ENCODE measurements at places on chromosomes 4 and X.

DNA sequence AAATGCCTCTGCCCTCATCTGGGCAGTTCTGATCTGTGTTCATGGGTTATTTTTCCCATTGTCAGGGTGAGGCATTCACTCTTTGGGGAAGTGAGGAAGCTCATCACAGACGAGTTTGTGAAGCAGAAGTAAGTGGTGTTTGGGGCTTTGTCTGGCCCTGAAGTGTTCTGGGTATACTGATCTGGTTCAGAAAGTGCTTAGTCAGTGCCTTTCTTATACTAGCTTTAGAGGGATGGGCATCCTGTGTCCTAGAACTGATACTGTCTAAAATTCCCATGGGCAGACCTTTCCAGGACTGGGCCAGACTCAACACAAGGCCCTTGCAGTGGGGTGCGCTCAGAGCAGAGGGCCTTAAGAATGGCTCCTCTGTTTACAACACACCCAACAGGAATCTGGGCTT, 6.4 kb downstream of the TRO start:
- DNase-seq = no peak

DNA sequence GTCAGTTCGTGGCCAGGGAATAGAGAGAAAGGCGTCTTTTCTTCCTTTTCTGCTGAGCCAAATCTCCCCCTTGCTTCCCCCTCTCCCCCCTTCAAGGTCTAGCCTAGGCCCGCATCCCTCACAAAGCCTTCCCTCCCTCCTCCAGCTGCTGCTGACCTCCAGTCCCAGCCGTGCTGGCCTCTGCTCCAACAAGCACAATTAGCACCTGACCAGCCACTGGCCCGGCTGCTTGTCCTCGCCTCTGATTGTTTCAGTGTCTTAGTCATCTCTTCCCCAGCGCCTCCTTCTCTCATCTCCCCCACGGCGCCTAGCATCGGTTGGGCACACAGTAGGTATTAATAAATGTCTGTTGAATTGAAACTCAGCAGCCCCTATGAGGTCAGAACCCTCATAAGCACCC, 4.2 kb downstream of the ELF4 start:
- DNase-seq = no peak

- DNase-seq = no peak
Measured at GRCh38 chr4:138598226-138598625, 356.1 kb upstream of the SLC7A11 start.

- DNase-seq = no peak
Measured at GRCh38 chrX:19955306-19955705, 35.6 kb downstream of the BCLAF3 start.

- peak; percentile 21 for DNase-seq
Measured at GRCh38 chr4:45693746-45694145, 430.1 kb downstream of the GABRG1 start.

DNA sequence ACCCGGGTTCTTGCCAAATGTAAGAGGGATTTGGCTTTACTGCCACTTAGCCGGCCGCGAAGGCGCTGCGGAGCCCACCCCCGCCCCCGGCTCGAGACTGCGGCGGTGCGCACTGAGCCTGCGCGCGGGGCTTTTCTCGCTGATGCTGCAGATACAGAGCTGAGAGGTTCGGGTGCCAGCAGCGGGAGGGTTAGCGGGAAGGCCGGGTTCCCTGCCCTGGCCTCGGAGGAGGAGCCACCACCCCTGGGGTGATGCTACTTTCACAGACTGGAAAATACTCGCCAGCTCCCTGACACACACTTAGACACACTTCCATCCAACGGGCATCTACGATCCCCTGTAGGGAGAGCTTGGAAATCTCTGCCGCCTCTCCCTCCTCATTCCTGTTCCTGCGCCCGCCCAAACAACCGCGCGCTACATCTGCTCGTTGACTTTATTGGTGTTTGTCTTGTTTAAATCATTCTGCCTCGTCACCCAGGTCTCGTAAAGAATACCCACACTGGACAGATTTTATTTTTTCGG, 2.1 kb upstream of the PCDH7 start:
- no peak for DNase-seq

- peak; percentile 98 for DNase-seq
Measured at GRCh38 chr4:86961605-86962295, 26.9 kb downstream of the AFF1 start.

DNA sequence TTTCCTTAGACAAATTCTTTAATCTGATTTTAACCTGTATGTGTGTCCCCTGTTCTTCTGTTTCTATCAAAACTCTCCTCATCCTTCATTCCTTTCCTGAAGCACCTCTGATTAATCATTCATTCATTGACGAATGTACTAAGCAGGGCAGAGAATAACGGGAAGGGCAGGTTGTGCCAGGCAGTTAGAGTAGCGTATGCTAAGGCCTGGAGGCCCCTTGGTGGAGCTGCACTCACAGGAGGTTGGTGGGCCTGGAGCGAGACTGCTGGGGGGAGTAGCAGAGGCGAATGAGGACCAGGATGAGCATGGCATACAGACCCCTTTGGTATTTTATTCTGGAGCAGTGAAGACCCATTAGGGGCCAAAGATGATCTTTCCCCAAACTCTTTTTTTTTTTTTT, 22.5 kb downstream of the PTTG2 start:
- no peak for DNase-seq

- DNase-seq = peak; percentile 64
Measured at GRCh38 chr4:76545226-76545884, 110.3 kb downstream of the SHROOM3 start.

DNA sequence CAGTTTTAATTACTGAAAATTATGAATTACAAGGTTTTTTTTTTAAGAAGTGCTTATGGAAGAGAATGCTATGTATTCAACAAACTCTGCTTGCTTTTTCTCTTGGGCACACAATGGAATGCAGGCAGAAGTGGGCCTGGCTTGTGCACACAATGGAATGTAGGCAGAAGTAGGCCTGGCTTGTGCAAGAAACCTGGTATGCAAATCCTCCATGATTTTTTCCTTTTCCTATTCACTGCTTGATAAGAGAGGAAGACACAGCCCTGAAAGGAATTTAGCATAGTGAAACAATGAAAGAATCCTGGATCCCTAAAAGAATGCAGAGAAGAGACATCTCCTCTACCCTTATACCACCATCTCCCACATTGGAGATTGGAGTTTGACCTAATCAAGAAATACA, 138.4 kb downstream of the COL25A1 start:
- no peak for DNase-seq

DNA sequence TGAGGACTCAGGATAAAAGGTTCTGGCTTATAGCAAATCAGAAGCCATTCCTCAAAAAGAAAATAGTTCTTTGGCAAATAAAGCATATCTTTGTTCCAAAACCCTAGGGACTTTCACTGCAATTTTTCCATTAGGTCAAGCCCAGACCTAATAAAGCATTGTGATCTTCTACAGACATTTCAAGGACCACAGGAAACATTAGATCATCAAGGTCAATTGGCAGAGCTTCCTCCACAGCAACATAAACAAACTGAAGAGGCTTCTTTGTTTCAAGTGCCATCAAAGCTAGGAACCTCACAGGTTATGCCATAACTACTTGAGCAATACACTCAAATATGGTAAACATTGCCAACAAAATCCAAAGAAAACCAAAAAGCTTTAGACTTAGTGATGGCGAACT, 144.9 kb downstream of the ANXA5 start:
- no peak for DNase-seq

DNA sequence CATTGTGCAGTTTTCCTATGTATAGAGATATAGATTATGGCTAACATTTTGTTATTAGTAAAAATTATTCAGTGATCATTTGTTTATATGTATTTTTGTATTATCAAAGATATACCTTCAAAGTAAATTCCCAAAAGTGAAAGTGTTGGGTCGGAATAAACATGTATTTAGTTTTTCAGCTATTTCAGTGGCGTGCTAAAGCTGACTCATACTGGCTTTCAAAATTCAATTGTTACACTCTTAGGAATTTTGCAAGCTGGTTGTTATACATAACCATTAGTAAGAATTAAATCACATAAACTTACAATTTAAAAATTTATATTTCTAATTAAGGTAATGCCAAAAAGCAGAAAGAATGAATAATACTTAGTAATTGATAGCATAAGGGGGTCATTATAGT, 288.4 kb upstream of the NRK start:
- DNase-seq = no peak

- no peak for DNase-seq
Measured at GRCh38 chrX:38357747-38358673, 5.6 kb downstream of the OTC start.

GRCh38 chr4:24967346-24967745, 54.5 kb upstream of the CCDC149 start:
- DNase-seq = no peak

DNA sequence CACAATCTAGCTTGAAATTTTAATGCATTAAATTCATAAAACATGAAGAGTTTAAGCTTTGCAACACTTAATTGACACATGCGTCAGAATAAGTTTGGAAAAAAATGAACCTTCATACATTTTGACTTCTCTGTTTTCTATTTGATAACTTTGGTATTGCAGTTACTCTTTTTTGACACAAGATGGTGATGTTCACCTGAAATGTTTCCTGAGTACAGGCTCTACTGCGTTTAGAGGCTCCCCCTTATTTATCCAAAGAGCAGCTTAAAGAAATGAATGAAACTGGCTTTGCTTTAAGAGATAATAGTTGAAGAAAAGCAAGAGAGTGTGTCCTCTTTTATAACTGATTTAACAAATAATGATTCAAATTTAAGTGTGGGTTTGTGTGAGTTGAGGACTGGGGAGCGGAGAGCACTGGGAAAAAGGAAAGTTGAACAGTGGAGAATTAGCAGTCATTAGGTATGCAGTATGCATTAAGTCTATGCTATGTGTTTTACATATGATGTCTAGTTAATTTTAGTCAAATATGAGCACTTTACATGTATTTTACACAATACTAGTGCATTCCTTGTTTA, 180.6 kb upstream of the NUDT6 start:
- peak; percentile 81 for DNase-seq

GRCh38 chr4:11634283-11634682, 205.6 kb upstream of the HS3ST1 start:
- DNase-seq = no peak

- peak; percentile 85 for DNase-seq
Measured at GRCh38 chr4:147689067-147689466, 5.1 kb upstream of the PRMT9 start.

GRCh38 chrX:2635342-2635741, 55.8 kb upstream of the CD99 start:
- DNase-seq = no peak

- no peak for DNase-seq
Measured at GRCh38 chr4:32771491-32771890, 2051.3 kb downstream of the PCDH7 start.

- peak; percentile 33 for DNase-seq
Measured at GRCh38 chrX:135543924-135544323, 23.5 kb downstream of the INTS6L start.

DNA sequence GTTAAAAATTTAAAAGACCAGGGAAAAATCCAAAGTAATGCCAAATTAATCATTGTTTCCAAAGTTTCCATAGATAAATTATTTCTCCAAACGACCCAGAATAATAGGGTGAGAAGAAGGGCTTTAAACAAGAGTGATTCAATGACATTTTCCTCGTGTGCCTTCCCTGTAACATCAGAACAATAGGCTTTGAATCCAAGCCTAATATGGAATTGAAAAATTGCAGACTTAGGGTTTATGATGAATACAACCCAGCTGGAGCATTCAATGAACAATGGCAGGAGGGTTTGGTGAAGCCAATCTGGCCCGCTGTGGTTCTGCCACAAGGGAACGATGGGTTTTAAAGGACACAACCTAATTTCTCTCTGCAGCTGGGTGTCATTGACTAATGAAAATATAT, 94.2 kb downstream of the CBLL2 start:
- DNase-seq = no peak

DNA sequence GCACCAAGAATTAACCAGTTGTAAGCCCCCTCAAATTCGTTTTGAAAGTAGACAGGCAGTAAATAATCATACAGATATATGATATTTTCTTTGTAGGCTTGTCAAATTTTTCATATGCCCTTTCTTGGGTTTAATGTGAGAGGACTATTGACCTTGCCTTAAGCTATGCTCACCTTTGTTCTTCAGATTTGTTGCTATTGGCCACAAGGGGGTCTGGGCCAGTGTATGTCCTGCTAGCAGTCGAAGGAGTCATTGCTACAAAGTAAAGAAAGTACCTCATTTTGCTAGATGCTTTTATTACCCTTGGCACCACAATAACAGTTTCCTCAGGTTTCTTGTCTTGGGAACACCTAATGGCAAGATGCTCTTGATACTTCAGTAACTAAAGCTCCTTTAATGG, 51.7 kb downstream of the IGSF1 start:
- no peak for DNase-seq

GRCh38 chr4:127416115-127416514, 216.6 kb upstream of the INTU start:
- no peak for DNase-seq

DNA sequence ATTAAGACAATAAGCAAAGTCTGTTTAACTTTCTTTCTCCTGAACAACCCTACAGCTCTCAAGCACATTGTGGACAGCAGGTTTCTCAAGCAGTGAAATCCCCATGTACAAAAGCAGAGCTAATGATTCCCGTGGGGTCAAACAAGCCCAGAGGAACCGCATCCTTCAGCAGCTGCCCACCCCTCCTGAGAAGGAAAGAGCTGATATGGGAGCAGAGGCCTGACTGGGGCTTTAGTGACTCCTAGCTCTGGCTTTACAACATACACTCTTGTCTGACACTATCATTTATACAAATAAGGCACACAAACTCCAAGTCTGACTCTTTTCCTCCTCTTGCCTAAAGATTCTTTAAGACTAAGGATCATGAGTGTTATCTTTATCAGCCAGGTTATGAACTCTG, 32.8 kb downstream of the HDAC8 start:
- no peak for DNase-seq

- no peak for DNase-seq
Measured at GRCh38 chr4:68773699-68774098, 42.1 kb upstream of the UGT2B10 start.

GRCh38 chr4:181991369-181992108, 251.7 kb upstream of the TENM3 start:
- no peak for DNase-seq

GRCh38 chr4:121783210-121783609, 17.9 kb upstream of the EXOSC9 start:
- DNase-seq = no peak

- no peak for DNase-seq
Measured at GRCh38 chr4:126202226-126202625, 887.5 kb downstream of the FAT4 start.

DNA sequence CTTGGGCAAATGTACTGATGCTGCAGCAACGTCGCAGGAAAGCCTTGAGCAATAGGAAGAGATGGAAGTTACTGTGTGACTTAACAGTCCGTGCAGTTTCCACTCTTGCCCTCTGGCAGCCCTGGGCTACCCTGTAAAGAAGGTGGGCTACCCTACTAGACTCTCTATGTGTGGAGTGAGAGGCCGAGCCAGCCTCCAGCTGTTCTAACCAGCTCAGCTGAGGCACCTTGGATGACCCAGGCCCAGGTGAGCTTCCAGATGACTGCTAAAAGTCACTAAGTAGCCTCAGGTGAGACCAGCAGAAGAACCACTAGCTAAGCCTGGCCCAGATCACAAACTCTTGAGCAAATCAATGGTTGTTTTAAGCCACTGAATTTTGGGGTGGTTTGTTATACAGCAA, 34.9 kb upstream of the PPP2R2C start:
- no peak for DNase-seq

GRCh38 chr4:38154252-38154651, 194.1 kb downstream of the PTTG2 start:
- no peak for DNase-seq
